ENCODE measurements at places on chromosomes 2 and 18. TPM values are rescaled to one million over a fixed set of nuclear protein-coding genes. Genes with fewer than 3 reads are reported as not detected.

DNA sequence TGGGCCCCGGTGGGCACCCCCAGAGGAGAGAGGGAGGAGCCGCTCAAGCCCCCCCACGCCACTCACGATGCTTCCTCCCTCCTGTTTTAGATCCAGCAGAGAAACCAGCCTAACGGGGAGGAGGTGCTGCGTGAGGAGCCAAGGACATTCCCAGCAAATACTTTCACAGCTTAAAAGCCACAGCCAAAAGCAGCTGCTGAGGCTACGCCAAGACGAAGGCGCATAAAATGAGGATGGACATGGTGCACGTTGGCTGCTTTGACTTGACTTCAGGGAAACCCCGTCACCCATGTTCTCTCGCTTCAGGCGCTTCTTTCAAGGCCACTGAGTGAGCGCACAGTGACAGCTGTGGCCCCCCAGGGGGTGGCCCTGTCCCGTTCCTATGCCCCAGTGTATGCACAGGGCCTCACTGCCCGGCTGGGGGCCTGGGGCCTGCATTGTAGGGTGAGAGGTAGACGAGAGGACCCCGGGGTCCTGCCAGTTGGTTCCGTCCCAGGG, 72.1 kb upstream of the PXDN start:
- peak; percentile 56 for DNase-seq

VWA3B gene
- total RNA-seq, result not detected

GLB1L gene
- 3.6 TPM for total RNA-seq

KLF11 gene
- 2.0 TPM for total RNA-seq

ALKAL2 gene
- total RNA-seq, result not detected

- no peak for DNase-seq
Observed at GRCh38 chr2:144515696-144516410, 4.1 kb downstream of the ZEB2 start.

GRCh38 chr2:18959952-18960717, 370.8 kb upstream of the NT5C1B start:
- DNase-seq, result peak; percentile 43

- peak; percentile 66 for DNase-seq
Observed at GRCh38 chr2:17518212-17519154, at the start of gene RAD51AP2. Gene RAD51AP2 (minus strand): TSS chr2:17518440. CDS start chr2:17518415, 25 bp downstream.

DNA sequence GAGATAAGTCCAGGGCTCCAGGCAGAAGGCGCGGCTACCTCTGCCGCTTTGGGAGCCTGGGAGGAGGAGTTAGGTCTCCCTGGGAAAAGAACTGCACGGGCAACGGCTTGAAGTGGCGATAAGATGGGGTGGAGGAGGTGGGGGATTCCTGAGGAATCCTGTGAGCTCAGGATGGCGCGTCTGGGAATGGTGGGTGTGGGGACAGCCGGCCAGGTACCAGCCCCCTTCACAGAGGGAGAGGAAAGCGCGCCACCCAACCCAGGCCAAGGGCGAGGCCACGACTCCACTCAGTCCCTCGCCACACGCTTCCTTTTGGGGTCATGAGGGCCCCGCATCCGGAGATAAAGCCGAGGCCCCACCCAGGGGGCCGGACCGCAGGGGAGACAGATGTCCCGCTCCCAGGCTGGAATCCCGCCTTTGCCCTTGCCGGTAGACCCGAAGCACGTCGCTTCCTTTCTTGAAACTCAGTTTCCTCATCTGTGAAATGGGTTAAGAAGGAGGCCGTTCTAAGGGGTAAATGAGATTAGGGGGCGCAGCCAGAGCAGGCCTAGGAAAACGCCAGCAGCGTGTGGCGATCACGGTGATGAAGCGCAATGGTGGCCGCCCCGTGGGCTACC, 1.7 kb upstream of the CTDSP1 start:
- peak; percentile 60 for DNase-seq

FRZB gene
- total RNA-seq, result 0.28 TPM

DNA sequence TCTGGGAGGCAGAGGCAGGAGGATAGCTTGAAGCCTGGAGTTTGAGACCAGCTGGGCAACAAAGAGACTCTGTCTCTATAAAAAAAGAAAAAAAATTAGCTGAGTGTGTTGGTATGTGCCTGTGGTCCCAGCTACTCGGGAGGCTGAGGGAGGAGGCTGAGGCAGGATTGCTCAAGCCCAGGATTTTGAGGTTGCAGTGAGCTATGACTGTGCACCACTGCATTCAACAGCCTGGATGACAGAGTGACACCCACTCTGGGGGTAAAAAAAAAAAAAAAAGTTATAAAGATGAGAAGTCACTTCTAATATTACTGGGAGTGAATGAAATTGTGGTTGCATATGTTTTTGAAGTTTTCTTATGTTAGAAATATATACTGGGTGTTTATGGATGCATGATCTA, 71.6 kb downstream of the C2orf74 start:
- no peak for DNase-seq
